DMS 273 treated with DMSO at 0.1 percent for 48 hours (cell line): ENCODE measurements at places on chromosomes 4 and X.

DNA sequence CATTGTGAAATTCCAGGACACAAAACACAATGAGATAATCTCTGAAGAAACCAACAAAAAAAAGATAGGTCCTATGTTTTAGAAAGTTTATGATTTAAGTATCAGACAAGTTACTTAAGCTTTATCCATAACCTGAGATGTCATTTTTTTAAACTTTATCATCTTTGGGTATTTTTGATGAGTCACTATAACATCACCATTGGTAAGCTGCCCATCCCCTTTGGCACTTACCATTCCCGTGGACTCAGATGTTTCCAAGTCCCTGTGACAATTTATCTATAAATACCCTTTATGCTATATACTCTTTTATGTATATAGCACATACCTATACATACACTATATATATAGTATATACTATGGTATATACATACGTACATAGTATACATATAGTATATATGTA lies 198.9 kb upstream of the GEMIN8 start:
- DNase-seq = no peak

DNA sequence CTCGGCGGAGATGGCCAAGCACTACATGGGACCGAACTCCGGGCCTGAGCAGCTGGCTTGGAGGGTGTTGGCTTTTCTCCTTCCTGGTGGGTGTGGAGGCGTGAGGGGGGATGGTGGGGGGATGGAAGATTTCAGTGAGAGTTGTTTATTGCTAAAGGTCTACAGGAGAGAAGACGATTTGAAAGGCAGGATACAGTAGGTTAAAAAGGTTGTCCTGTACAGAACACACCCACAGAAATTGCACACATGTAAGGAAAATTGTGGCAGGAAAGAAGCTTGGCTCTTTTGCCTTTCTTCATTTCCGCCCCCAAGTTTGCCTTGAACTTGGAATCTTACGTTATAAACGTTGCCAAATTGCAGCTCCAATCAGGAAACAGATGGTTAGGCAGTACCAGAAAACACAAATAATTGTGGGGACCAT lies 74.1 kb upstream of the STOX2 start:
- no peak for DNase-seq

GRCh38 chr4:54780149-54780495 lies 122.4 kb downstream of the KIT start:
- DNase-seq = no peak

DNA sequence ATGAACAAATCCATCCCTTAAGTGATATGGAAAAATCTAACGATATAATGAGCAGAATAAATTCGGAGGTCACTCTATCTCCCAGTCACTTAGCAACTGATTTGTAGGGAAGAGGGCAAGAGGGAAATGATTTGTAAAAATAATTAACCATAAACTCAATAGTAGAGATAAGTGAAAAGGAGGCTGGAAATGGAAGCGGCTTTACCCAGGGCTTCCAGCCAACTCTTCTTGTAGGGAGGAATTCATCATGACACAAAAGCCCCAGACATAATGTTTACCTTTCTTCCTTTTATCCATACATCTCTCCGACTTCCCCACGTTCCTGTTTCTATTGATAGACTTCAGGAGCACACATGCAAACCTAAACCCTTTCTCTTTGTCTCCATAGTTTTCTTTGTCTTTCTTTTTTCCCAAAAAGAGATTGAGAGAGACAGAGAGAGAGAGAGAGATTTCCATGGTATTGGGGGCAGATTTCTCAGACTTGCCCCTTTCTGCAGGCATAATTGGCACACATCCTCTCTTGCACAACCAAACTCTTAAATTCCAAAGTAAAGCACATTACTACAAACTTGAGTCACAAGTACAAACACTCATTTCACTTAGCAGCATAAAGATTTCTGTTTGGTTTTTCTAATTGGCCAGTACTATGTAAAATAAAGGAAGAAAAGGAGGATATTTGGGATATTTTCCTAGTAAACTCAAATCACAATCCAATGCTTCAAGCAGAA lies 140.9 kb downstream of the MAPK10 start:
- no peak for DNase-seq

- no peak for DNase-seq
These were observed 106.5 kb upstream of the STOX2 start for GRCh38 chr4:183798301-183799253.

DNA sequence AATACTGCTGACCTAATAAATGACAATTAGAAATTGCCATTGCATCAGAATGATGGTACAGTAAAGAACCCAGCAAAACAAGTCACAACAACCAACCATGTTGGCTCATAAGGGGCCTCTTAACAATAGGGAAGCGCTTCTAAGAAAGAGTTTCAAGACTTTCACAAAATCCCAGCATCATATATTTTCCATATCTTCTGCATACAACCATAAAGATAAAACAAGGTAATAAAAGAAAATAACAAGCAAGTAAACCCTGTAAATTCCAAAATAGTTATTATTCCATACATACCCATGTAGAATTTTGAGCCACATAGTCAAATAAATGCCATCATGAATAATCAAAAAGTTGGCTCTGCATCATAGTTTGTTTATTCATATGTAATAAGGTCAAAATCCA lies 8.2 kb downstream of the SLC10A7 start:
- no peak for DNase-seq

DNA sequence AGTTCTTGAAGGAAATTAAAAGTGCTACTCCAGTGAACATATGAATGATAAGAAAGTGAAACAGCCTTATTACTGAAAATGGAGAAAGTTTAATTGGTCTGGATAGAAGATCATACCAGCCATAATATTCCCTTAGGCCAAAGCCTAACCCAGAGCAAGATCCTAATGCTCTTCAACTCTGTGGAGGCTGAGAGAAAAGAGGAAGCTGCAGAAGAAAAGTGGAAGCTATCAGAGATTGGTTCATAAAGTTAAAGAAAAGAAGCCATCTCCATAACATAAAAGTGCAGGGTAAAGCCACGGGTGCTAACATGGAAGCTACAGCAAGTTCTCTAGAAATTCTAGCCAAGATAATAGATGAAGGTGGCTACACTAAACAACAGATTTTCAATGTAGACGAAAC lies 85.5 kb upstream of the ATOH1 start:
- DNase-seq = no peak

DNA sequence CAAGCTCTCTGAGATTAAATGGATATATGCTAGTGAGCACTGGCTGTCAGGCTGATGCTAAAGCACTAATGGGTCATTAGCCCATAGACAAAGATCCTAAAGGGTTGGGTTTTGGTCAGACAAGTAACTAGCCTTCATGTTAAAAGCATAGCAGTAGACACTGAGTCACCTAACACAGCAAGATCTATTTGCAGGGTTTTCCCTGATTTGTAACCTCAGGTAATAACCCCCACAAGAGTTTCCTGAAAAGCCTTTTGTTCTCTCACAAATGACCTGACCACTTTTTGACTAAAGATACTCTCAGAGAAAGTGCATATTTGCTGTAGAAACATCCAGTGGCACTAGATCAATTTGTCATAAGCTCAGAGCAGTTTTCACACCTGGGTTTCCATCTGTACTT lies 251.1 kb upstream of the TEX13A start:
- no peak for DNase-seq

- DNase-seq = no peak
These were observed 154.9 kb downstream of the PARM1 start for GRCh38 chr4:75087865-75088264.
